ENCODE measurements at places on chromosomes 6 and 20. TPM values are rescaled to one million over a fixed set of nuclear protein-coding genes. Genes with fewer than 3 reads are reported as not detected.

DNA sequence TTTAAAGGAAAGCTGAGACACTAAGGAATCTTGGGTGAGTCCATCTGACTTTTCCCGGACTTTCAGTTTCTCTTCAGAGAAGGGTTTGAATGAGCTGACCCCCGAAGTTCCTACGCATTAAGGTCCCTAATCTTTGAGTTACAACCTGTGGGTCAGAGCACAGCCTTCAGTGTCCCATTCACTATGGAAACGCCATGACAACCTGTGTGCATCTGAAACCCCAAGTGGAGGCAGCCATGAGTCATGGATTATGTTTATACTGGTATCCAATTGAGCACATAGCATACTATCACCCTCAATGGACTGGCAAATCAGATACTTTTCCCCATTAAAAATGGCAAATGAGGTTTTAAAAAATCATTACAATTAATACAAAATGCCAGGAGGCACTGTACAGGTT is 11.4 kb downstream of the MYLK4 start:
- peak; percentile 35 for DNase-seq

DNA sequence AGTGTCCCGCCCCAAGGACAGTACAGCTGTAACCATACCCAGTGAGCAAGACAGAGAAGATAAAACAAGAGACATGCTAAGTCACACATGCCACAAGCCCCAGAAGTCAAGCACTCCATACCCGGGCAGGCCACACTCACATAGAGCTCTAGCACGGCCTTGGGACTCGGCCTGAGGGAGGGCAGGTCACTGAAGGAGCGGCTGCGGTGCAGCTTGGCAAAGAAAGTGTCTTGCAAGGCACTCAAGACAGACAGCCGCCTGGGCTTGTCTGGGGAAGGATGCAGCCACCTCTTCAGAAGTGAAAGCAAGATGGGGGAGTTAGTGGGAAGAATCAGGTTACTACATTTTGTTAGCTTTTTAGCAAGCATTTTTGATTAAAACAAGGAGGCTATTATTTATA is 48.7 kb upstream of the ARMH2 start:
- no peak for DNase-seq

The ULBP1 gene
- 0.64 TPM for total RNA-seq

DNA sequence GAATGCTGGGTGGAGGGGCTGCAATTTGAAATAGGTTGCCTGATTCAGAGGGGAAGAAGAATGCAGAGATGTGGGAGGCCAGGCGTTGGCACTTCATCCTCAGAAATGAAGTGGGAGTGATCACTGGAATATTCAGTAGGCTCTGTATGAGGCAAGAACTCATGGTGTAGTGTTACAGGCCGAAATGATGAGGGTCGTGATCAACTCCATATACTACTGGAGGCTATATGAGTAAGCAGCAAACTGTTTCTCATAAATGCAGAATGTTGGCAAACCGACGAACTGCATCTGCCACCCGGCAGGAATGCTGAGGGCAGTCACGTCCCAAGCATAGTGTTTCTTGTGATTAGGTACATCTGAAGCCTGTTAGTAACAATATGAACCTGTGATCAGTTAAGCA is 12.7 kb downstream of the KCNS1 start:
- DNase-seq = peak; percentile 59

- DNase-seq = no peak
These were observed 109.3 kb upstream of the EYA4 start for GRCh38 chr6:133131621-133132465.

GRCh38 chr6:88852775-88853174 is 110.6 kb downstream of the RNGTT start:
- DNase-seq = no peak

The DUSP15 gene
- total RNA-seq = 3.9 TPM

GRCh38 chr6:33716379-33716778 is 4.9 kb upstream of the UQCC2 start:
- no peak for DNase-seq

The CST1 gene
- total RNA-seq = 29.3 TPM
